ENCODE measurements at places on chromosomes 7 and 10. TPM values are rescaled to one million over a fixed set of nuclear protein-coding genes. Genes with fewer than 3 reads are reported as not detected.

DNA sequence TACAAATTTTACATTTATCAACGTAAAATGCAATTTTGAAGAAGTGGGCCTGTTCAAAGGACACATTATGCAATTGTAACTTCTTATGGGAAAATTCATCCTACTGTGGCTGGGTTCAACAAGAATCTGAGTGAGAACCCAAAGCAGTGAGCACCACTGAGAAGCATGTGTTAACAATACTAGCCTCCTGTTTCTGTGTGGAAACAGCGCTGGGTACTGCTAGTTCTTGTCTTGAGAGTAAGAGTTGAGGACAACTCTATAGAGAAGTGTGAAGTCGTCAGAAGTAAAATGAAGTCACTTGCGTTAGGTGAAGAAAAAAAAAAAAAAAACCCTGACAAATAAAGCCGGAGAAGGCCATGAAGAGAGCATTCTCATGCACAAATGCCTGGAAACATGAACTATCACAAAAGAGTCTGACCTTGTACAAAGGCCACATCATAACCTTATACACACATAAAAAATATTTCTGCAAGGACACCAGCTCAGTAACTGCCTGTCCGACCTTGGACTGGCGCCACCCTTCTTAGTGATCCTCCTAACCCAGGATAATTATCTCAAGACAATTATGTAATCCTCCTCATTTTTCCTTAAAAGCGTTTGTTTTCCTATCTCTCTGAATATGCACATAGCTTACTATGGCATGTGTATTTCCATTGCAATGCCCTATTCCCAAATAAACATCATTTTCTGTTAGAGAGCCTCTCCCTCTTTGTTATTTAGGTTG lies 554.9 kb downstream of the HTR7 start:
- no peak for DNase-seq

GRCh38 chr10:2212244-2212834 lies 475.0 kb upstream of the ADARB2 start:
- DNase-seq = no peak

DNA sequence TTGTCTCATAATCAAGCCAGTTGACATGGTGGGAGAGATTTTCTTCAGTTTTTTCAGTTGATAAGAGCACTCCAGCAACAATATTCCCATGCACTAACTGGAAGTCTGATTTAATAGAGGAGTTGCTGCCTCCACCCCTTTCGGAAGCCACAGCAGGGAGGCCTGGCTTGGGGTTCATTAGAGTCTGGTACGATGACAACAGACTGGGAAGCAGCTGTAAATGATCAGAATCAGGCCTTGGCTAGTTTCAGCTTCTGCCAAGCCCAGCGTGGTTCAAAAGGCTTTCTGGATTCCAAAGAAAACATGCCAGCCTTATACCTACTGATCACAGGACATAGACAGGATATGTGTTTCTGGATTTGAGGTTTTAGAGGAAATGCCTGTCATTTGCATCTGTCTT lies 274.0 kb downstream of the CSTF2T start:
- no peak for DNase-seq

Gene SFTPA1
- total RNA-seq = 7.0 TPM

DNA sequence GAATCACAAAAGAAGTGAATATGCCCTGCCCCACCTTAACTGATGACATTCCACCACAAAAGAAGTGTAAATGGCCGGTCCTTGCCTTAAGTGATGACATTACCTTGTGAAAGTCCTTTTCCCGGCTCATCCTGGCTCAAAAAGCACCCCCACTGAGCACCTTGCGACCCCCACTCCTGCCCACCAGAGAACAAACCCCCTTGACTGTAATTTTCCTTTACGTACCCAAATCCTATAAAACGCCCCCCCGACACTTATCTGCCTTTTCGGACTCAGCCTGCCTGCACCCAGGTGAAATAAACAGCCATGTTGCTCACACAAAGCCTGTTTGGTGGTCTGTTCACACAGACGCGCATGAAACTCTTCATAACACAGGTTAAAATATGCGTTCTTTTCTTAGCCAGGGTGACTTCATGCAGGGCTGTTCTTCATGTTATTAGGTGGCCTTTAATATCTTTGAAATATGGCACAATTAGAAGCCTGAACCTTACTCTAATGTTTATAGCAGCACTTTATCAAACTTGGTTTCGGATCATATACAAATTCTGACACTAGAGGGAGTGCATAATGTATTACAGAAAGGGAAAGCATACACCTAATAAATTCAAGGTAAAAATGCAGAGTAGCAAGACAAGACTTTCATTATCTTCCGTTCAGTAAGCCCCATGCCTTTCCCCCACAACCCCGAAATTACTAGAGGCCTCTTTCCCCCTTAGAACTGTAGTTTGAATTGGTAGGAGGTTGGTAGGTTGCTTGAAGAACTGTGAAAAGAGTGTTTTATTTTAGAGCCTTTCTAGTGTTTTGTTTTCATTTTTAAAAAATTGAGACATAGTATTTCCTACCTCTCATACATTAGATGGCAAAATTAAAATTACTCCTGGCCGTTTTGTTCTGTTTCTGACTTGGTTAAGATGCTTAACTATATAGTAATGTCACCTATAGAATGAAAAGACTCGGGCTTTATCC lies 117.9 kb downstream of the NPY start:
- no peak for DNase-seq

Data from mucosa of gallbladder (tissue), 1 donor.